Fibroblast of gingiva (primary cell): ENCODE measurements at places on chromosomes 2 and 18.

DNA sequence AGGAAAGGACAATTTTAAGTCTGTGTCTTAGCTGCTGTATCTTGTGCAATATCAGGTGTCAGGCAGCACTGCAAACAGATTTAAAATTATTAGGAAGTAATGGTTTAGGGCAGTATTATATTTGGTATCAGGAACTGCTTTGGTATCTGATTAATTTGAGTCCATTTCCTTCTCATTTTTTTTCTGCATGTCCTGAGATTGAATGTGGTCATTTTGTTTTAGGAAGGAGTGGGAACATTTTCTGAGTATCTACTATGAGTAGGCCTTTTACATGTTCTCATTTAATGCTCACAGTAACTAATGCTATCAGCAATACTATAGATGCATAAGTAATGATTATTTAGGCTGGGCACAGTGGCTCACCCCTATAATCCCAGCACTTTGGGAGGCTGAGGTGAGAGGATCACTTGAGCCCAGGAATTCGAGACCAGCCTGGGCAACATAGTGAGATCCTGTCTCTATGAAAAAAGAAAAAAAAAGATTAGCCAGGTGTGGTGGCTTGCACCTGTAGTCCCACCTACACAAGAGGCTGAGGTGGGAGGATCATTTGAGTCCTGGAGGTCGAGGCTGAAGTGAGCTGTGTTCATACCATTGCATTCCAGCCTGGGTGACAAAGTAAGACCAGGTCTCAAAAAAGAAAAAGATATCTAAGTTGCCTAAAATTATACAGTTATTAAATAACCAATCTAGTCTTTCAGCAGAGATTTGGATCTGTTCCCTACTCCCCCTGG is 4.7 kb downstream of the FMNL2 start:
- no peak for DNase-seq

DNA sequence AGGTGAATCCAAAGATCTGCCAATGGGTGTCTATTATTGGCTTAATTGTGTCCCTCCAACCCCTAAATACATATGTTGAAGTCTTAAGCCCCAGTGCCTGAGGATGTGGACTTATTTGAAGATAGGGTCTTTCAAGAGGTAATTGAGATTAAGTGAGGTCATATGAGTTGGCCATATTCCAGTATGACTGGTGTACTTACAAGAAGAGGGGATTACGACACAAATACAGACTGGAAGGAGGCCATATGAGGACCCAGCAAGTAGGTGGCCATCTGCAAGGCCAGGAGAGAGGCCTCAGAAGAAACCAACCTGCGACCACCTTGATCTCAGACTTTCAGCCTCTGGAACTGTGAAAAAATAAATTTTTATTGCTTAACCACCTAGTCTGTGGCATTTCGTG is 121.1 kb upstream of the FN1 start:
- DNase-seq, result peak; percentile 32

- no peak for DNase-seq
These were observed 20.8 kb upstream of the SCLY start for GRCh38 chr2:238039985-238040384.

DNA sequence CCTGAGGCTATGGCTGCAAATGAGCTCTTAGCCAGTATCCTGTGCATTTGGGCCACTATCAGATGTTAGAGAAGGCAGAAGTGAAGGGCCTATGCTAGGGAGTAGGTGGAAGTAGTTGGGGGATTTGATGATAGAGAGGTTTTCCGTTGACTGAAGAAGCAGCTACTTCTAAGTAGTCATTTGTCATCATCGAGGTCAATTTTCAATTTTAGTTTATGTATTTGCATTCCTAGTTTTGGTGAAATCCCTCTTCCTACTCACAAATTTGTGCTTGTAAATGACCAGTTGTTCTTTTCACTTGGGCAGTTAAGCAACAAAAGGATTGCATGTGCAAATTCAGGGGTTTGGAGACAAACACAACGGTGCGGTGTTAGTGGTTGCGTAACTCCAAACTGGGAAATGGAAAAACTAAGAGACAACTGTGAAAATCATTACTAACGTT is 48.5 kb upstream of the PELI1 start:
- DNase-seq, result peak; percentile 80

DNA sequence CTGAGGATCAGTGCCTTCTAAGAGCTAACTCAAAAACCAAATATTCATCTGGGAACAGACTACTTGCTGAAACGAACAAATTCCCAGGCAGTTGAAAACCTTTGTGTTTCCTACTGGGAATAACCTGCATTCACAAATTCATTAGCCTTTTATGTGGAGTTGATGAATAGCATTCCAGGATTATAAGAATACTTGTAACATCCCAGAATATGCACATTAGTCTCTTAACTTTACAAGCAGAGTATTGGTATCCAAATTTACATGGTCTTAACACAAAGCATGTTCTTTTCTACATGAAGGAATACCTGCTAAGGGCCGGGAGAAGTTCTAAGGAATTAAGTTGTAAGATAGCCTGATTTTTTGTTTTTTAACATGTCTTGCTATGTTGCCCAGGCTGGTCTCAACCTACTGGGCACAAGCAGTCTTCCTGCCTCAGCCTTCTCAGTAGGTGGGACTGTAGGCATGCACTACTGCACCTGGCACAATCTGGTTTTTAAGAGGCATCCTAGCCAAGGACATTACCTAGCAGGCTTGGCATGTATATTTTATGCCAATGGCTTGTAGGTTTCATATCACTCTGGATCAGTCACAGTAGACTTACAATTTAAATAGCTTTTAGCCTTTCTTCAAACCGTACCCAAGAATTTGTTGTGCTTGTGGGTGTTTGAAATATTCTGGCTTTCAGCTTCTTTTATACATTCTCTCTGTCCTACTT is 50.7 kb downstream of the MGAT5 start:
- no peak for DNase-seq
